ENCODE measurements at places on chromosomes 6 and 20.

DNA sequence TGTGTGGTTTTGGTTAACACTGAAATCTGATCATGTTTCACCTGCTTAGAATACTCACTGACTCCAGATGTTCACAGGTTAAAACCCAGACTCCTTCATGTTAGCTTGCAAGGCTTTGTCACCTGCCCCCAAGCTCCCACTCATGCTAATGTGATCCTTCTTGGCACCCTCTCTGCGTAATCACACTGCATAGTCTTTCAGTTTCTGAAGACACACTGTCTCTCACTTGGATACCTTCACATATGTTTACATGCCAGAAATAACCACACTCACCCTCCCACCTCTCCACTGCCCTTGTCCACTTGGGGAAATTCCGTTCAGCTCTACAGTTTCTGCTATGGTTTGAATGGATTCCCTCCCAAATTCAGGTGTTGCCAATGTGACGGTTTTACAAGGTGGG lies 234.7 kb upstream of the SASH1 start:
- DNase-seq, result no peak

DNA sequence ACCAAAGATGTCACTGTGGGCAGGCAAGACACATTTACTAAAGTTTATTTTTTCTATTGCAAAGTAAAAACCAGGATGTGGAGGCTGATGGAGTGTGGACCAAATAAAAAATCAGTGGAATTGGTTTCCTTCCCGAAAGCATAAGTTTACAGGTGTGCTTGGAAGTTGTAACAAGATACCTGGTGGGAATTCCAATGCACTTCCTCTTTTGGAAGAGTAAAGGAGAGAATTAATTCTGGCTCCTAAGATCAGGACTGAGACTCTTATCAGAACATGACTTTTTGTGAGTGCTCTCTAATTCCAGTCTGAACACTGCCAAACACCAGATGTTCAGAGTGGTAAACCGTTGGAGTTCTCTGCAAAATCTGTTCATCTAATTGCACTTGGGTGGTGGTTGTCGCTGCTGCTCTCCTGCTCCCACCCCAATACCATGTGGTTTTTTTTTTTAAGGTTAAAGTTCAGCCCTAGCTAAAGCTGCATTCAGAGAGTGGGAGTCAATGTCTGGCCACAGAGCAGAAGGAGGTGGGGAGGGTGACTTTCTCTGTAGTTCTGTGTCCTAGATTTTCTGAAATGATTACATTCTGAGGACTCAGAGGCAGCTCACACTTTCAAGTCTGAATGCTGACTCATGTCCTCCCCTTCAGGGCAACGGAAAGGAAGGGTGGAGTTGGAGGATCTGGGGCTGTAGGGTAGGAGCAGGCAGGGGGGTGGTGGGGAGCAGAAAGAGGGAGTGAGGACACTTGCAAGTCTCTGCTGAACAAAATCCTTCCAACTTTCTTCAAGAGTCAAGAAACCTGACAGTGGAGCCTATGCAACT lies 275.8 kb upstream of the PRDM1 start:
- DNase-seq, result peak; percentile 74

GRCh38 chr6:18171871-18172270 lies 16.6 kb downstream of the KDM1B start:
- DNase-seq, result no peak

DNA sequence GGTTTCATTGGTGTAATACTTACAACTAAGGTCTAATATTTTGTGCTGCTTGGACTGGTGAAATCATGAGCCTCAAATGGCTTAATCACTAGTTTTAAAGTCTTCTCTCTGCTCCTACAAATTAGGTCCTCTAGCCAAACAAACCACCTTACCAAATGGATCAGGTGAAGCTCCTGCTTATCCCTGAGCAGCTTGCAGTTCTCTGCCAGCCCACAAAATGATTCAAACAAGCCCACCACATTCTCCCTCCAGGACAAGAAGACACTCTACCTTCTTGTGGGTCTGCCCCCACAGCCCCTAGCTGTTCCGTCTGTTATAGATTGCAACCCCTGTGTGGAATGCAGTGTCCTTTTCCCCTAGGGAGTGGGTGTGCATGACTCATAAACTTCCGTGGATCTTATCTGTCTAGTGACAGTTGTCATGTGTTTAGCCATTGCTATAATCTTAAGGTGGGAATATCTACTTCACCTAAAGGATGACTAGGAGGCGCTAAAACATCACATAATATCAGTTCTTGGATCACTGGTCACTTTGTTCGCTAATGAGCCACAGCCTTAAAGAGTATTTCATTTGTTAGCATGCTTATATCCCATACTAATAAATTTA lies 940.5 kb upstream of the MANEA start:
- peak; percentile 38 for DNase-seq

DNA sequence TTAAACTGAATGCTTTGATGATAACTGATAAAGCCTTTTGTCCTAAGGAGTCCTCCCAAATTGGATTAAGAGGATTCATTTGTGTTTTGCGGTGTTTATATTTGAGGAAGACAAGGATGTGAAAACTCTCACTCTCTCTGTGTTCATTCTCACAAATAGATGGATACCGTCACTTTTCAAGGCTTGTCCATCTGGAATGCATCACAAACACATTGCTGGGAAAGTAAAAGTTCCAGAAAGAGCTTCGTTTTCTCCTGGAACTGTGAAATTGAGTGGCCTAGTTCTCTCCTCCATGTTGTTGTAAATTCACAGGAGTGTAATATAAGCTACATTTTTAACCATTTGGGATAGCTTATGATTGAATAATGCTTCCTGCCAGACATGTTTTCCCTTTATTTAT lies 581.6 kb upstream of the FLRT3 start:
- DNase-seq, result no peak

Measured in kidney capillary endothelial cell (primary cell).